ENCODE measurements at places on chromosomes 7 and 10. TPM values are rescaled to one million over a fixed set of nuclear protein-coding genes. Genes with fewer than 3 reads are reported as not detected.

Gene FKBP6
- not detected for total RNA-seq

Gene HABP2
- not detected for total RNA-seq

Gene FAM13C
- 2.9 TPM for total RNA-seq

Gene SRGN
- total RNA-seq: not detected

Gene PAXIP1
- total RNA-seq: 31.1 TPM

Gene FFAR4
- not detected for total RNA-seq

Gene TMEM184A
- not detected for total RNA-seq
